Mesenteric fat pad (tissue), 1 donor: ENCODE measurements at places on chromosomes 5 and 9. TPM values are rescaled to one million over a fixed set of nuclear protein-coding genes. Genes with fewer than 3 reads are reported as not detected.

Gene IL33
- 40.1 TPM for total RNA-seq

Gene TTC16
- total RNA-seq = not detected

Gene MAML1
- 20.4 TPM for total RNA-seq

Gene RXRA
- 129 TPM for total RNA-seq

Gene LRRC70
- total RNA-seq = 9.4 TPM

Gene CCDC180
- 2.8 TPM for total RNA-seq

Gene CHSY3
- 4.8 TPM for total RNA-seq

Gene CORO2A
- 2.5 TPM for total RNA-seq

Gene ANKRD20A1
- total RNA-seq = 2.2 TPM

Gene NXNL2
- not detected for total RNA-seq

Gene FBXO4
- total RNA-seq = 11.2 TPM

Gene LMBRD2
- total RNA-seq = 8.5 TPM

Gene PCDHB7
- total RNA-seq = 1.6 TPM

Gene LVRN
- total RNA-seq = 15.9 TPM

Gene RNF224
- total RNA-seq = not detected

Gene PCDHGC3
- 46.8 TPM for total RNA-seq
